ENCODE measurements at places on chromosomes 3 and 15.
A peak's percentile ranks its signal among the peaks of the same experiment; 100 is the strongest.

DNA sequence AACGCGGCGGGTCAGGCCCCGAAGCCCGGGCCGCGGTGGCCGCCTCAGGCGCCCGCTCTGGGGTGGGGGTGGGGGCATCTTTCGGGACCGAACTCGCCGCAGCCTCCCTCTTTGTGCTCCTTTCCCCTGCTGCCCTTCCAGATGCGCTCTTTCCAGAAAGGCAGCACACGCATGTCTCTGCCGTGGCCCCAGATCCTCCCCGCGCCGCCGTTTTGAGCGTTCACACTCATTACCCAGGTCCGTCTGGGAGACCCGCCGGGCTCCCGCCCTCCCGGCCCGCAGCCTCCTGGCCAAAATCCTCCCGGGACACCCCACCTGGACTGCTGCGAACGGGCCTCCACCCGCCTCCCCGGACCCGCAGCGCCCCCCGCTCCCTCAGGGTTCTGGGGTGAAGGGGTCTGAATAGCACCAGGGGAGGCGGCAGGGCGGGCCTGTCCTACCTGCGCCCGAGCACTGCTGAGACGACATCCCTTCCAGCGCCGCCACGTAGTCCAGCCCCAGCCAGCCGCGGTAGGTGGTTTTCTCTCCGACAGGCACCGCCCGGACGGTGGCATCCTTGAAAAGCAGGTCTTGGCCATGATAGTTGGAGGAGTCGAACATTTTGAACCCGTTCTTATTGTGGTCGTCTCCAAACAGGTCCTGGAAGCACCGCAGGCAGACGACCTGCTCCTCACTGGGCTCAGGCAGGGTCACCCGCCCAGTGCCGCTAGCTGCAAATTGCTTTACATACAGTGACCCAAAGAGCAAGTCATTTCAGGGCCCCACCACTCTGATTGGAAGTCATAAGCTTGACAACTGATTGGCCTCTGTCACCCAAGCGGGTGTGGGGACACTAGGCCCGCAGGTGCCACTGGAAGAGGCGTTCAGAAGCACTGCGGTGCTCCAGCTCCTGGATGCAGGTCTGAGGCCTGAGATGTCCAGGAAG, 25.9 kb downstream of the MELTF start:
- H3K4me1 ChIP-seq: no peaks in the 10 kb centered on the region
- H3K27ac ChIP-seq: peak overlapping the region; percentile 26
- no peak for DNase-seq
- no peaks in the 10 kb centered on the region for H3K36me3 ChIP-seq

DNA sequence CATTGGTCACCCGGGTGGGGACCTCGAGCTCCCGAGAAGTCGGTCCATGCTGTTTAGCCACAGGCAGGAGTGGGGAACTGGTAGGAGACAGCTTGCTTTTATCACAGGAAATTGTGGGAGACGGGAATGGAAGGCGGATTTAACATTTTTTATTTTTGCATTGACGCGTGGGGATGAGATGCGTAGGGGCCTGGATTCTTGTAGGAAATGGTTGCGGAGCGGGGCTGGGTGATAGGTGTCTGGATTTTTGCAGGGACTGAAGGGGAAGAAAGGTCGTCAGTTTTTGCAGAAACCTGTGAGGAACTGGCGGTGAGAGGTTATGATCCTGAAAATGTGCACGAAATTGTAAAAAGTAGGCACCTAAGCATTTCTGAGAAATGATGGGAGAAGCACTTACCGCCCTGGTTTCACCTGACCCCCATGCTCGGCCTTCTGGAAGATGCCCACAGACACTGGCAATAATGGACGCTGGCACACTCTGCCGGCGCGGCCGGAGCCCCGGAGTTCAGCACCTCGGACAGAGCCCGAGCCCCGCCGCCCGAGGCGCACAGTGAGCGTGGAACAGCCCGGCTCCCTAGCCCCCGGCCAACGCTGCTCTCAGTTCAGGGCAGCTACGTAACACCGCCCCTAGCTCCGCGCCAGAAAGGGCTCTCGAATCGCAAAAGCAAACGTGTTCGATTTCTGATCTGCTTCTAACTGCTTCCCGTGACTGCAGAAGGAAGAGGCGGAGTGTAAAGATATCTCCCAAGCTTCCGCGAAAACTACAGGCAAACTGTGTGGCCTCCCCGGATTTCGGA, 928 bp downstream of the ANKRD34C start:
- H3K27ac ChIP-seq: no peak overlapping the region
- no peak overlapping the region for H3K4me3 ChIP-seq
- peaks cover 84% of the 10 kb centered on the region for H3K27me3 ChIP-seq
- H3K36me3 ChIP-seq: no peaks in the 10 kb centered on the region
- DNase-seq: peak; percentile 83

GRCh38 chr3:17431004-17431403, 311.4 kb downstream of the TBC1D5 start:
- no peak overlapping the region for H3K27ac ChIP-seq
- no peaks in the 10 kb centered on the region for H3K36me3 ChIP-seq
- H3K4me3 ChIP-seq: no peak overlapping the region
- no peak for DNase-seq
- no peaks in the 10 kb centered on the region for H3K4me1 ChIP-seq

- no peak overlapping the region for H3K27ac ChIP-seq
- peaks cover 89% of the 10 kb centered on the region for H3K4me1 ChIP-seq
Measured at GRCh38 chr3:46968783-46969428, 7.6 kb downstream of the CCDC12 start.

DNA sequence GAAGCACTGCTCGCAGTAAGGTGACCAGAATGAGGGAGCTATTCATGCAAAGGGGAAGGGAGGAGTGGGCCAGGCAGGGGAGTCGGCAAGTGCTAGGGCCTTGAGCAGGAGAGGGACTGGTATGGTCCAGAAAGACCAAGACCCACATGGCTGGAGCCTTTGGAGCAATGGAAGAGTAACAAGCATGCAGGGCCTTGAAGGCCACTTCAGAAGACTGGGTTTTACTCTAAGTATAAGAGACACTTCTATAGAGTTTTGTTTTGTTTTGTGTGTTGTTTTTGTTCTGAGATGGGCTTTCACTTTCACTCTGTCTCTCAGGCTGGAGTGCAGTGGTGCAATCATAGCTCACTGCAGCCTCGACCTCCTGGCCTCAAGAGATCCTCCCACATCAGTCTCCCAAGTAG, 42.0 kb downstream of the BFSP2 start:
- H3K27ac ChIP-seq: no peak overlapping the region
- no peaks in the 10 kb centered on the region for H3K27me3 ChIP-seq
- H3K36me3 ChIP-seq: no peaks in the 10 kb centered on the region
- no peak for DNase-seq
- no peak overlapping the region for H3K4me3 ChIP-seq

GRCh38 chr3:149373235-149374125, 4.0 kb downstream of the TM4SF1 start:
- no peak for DNase-seq
- peaks cover 70% of the 10 kb centered on the region for H3K4me1 ChIP-seq
- H3K27me3 ChIP-seq: no peaks in the 10 kb centered on the region
- H3K4me3 ChIP-seq: peak overlapping the region; percentile 48

GRCh38 chr3:114566767-114567166, 272.9 kb downstream of the TIGIT start:
- H3K36me3 ChIP-seq: no peaks in the 10 kb centered on the region
- H3K27ac ChIP-seq: no peak overlapping the region
- no peak overlapping the region for H3K4me3 ChIP-seq
- no peaks in the 10 kb centered on the region for H3K27me3 ChIP-seq
- H3K4me1 ChIP-seq: no peaks in the 10 kb centered on the region
- DNase-seq: no peak

DNA sequence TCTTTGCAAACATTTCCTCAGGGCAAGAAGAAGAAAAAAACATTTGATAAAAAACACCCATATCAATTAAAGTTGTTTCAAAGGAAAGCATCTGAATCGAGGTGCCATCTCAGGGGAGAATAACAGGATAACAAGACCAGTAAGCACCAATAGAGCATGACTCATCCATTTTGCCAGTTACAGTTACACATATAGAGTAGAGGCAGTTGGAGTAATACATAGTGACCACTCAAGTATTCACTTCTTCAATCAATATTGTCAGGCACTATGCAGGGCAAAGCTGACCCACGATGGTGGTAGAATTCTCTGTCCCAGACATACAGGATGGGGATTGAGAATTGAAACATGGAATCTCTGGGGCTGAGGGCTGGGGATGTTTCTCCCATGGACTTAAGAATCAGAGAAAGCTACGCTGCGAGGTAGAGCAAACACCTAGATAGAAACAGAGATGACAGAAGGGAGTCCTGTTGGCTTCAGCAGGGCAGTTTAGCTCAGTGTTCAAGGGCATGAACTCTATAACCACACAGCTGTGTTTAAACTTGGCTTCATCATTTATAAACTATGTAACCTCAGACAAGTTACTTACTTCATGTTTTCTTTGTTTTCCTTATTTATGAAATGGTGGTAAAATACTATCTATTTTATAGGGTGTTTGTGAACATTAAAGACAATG, 186.4 kb upstream of the NANOGP8 start:
- H3K36me3 ChIP-seq: no peaks in the 10 kb centered on the region
- no peaks in the 10 kb centered on the region for H3K27me3 ChIP-seq
- H3K27ac ChIP-seq: no peak overlapping the region
- DNase-seq: no peak

DNA sequence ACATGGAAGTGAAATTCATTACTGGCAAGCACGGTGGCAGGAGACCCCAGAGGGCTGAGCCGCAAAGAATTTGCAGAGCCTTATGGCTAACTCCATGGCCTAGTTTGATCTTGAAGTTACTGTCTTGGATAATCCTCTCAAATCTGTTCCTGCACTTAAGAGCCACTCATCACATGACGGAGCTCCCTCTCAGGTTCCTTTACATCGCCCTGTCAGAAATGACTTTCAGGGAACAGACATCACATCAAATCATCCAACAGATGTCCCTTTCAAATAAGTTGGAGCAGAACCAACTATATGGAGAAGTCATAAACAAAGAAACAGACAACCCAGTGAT, 328.8 kb upstream of the THBS1 start:
- no peaks in the 10 kb centered on the region for H3K36me3 ChIP-seq
- no peak overlapping the region for H3K4me3 ChIP-seq
- H3K27ac ChIP-seq: no peak overlapping the region

- H3K4me3 ChIP-seq: no peak overlapping the region
- no peaks in the 10 kb centered on the region for H3K4me1 ChIP-seq
- DNase-seq: no peak
- no peaks in the 10 kb centered on the region for H3K27me3 ChIP-seq
- H3K27ac ChIP-seq: no peak overlapping the region
Measured at GRCh38 chr15:51649659-51650521, 27.3 kb upstream of the DMXL2 start.

- no peak for DNase-seq
- H3K36me3 ChIP-seq: no peaks in the 10 kb centered on the region
- H3K27ac ChIP-seq: peak overlapping the region; percentile 65
- H3K27me3 ChIP-seq: no peaks in the 10 kb centered on the region
Measured at GRCh38 chr3:123202451-123202850, 708 bp downstream of the SEC22A start.

- H3K4me3 ChIP-seq: no peak overlapping the region
- H3K36me3 ChIP-seq: no peaks in the 10 kb centered on the region
- H3K27me3 ChIP-seq: no peaks in the 10 kb centered on the region
- DNase-seq: peak; percentile 33
Measured at GRCh38 chr3:150528354-150528797, 17.9 kb downstream of the SERP1 start.

DNA sequence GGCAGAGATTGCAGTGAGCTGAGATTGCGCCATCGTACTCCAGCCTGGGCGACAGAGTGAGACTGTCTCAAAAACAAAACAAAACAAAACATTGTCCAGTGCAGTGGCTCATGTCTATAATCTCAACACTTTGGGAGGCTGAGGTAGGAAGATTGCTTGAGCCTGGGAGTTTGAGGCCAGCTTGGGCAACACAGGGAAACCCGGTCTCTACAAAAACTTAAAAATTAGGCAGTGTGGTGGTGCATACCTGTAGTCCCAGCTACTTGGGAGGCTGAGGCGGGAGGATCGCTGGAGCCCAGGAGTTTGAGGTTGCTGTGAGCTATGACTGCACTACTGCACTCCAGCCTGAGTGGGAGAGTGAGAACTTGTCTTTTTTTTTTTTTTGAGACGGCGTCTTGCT, 27.2 kb upstream of the MOBP start:
- no peak for DNase-seq
- no peak overlapping the region for H3K27ac ChIP-seq
- no peaks in the 10 kb centered on the region for H3K36me3 ChIP-seq
- no peaks in the 10 kb centered on the region for H3K27me3 ChIP-seq
- H3K4me1 ChIP-seq: no peaks in the 10 kb centered on the region

DNA sequence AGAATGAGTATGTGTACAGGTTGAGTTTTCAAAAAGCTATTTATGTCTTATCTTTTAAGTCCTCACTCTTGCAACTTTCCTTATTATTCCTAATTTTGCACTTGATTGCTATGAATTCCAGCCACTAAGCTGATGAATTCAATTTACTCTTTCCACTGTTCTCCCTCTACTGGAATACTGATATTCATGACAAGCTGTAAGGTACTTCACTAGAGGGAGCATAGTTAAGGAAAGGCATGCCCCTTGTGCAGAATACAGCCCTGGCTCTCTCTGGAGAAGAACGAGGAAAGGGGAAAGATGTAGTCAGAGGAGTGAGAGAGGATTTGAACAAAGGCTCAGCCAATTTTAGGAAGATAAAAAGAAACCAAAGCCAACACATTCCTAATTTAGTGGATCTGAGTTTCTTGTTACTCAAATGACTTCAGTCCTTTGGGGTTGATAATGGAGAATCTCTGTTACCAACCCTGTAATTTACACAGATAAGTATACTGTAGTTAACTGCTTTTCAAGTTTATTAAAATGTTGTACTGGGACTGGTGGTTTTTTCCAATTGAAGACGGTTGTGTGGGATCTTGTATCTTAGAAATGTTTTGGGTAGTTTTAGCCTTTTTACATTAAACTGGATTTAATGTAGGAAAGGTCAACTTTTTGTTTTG, 4.0 kb downstream of the SCAANT1 start:
- no peaks in the 10 kb centered on the region for H3K36me3 ChIP-seq
- no peak overlapping the region for H3K4me3 ChIP-seq
- H3K27me3 ChIP-seq: no peaks in the 10 kb centered on the region
- no peak for DNase-seq
- H3K27ac ChIP-seq: no peak overlapping the region

DNA sequence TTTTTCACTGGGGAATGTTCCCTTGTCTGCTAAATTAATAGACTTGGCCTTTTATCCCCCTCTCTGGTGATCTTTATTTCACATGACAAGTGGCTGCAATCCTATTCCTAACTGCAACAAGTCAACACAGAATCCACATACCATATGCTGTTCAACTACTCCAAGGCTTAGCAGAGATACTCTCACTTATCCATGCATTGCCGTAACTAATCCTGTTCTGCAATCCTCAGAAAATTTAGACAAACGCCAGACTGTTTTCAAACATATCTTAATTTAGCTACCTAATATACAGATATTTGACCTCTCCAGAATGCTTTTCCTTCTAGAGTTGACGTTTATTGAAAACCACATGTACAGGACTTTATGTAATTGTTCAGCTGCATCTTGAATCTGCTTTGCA, 37.9 kb downstream of the EID1 start:
- H3K36me3 ChIP-seq: no peaks in the 10 kb centered on the region
- DNase-seq: no peak
- H3K4me3 ChIP-seq: no peak overlapping the region
- H3K27me3 ChIP-seq: peaks cover 4% of the 10 kb centered on the region
- no peaks in the 10 kb centered on the region for H3K4me1 ChIP-seq

- H3K36me3 ChIP-seq: no peaks in the 10 kb centered on the region
- no peaks in the 10 kb centered on the region for H3K27me3 ChIP-seq
- no peak for DNase-seq
- H3K4me1 ChIP-seq: no peaks in the 10 kb centered on the region
- H3K4me3 ChIP-seq: no peak overlapping the region
Measured at GRCh38 chr15:33737687-33738601, 230.4 kb upstream of the CHRM5 start.

GRCh38 chr3:18127859-18128681, 297.1 kb downstream of the SATB1 start:
- H3K36me3 ChIP-seq: no peaks in the 10 kb centered on the region
- DNase-seq: no peak
- no peak overlapping the region for H3K4me3 ChIP-seq
- H3K27me3 ChIP-seq: no peaks in the 10 kb centered on the region
- H3K27ac ChIP-seq: no peak overlapping the region
